ENCODE measurements at places on chromosomes 5 and 9. TPM values are rescaled to one million over a fixed set of nuclear protein-coding genes. Genes with fewer than 3 reads are reported as not detected.

The SLC22A5 gene
- total RNA-seq = 6.4 TPM

The PCDHA10 gene
- total RNA-seq = 11.3 TPM

The LMX1B gene
- 0.14 TPM for total RNA-seq

The TICAM2 gene
- total RNA-seq = 0.63 TPM

The MED22 gene
- 101 TPM for total RNA-seq

The C7 gene
- 153 TPM for total RNA-seq

The FREM1 gene
- 54.4 TPM for total RNA-seq

The SPAG8 gene
- total RNA-seq = 2.9 TPM

The ZNF658 gene
- 5.6 TPM for total RNA-seq

GRCh38 chr5:143046314-143046713 lies 276.1 kb downstream of the ARHGAP26 start:
- H3K36me3 ChIP-seq = no peaks in the 10 kb centered on the region
- no peak for DNase-seq
- H3K27me3 ChIP-seq = no peaks in the 10 kb centered on the region
- H3K27ac ChIP-seq = no peak overlapping the region

GRCh38 chr9:84775056-84775643 lies 105.6 kb downstream of the NTRK2 start:
- H3K4me1 ChIP-seq = no peaks in the 10 kb centered on the region
- H3K27ac ChIP-seq = no peak overlapping the region
- no peak for DNase-seq
- no peak overlapping the region for H3K4me3 ChIP-seq
- no peaks in the 10 kb centered on the region for H3K36me3 ChIP-seq
- no peaks in the 10 kb centered on the region for H3K27me3 ChIP-seq

GRCh38 chr9:122785269-122785668 lies 3.5 kb upstream of the OR5C1 start:
- H3K27ac ChIP-seq = no peak overlapping the region
- no peaks in the 10 kb centered on the region for H3K36me3 ChIP-seq
- H3K4me1 ChIP-seq = no peaks in the 10 kb centered on the region

GRCh38 chr9:133509179-133510083 lies 15.3 kb downstream of the MYMK start:
- no peak overlapping the region for H3K4me3 ChIP-seq
- no peaks in the 10 kb centered on the region for H3K27me3 ChIP-seq
- peak; percentile 63 for DNase-seq
- no peaks in the 10 kb centered on the region for H3K36me3 ChIP-seq
- no peak overlapping the region for H3K27ac ChIP-seq
- H3K4me1 ChIP-seq = peaks cover 8% of the 10 kb centered on the region

GRCh38 chr5:40386289-40386688 lies 293.4 kb upstream of the PTGER4 start:
- H3K4me1 ChIP-seq = no peaks in the 10 kb centered on the region
- no peak overlapping the region for H3K4me3 ChIP-seq
- no peak for DNase-seq
- no peaks in the 10 kb centered on the region for H3K27me3 ChIP-seq
- no peaks in the 10 kb centered on the region for H3K36me3 ChIP-seq

DNA sequence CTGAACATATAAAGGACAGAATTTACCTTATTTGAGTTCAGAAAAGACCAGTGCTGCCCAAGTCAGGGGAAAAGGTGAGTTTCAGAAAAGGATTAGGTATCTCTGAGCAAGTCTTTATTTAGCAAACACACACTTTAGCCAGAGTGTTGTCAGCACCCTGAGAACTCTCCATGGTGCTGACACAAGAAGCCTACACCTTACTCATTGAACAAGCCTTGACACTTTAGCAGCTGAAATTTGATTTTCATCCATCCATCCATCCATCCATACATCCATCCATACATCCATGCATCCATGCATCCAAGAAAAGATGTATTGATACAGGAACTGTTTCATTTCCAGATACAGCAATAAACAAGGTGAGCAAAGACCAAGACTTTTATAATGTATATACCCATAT lies 311.2 kb downstream of the TRIM32 start:
- peak; percentile 75 for DNase-seq
- H3K36me3 ChIP-seq = no peaks in the 10 kb centered on the region
- no peaks in the 10 kb centered on the region for H3K27me3 ChIP-seq
- H3K4me3 ChIP-seq = no peak overlapping the region
- no peak overlapping the region for H3K27ac ChIP-seq

- no peaks in the 10 kb centered on the region for H3K27me3 ChIP-seq
- no peaks in the 10 kb centered on the region for H3K4me1 ChIP-seq
- H3K4me3 ChIP-seq = no peak overlapping the region
- no peak for DNase-seq
- H3K27ac ChIP-seq = no peak overlapping the region
These were observed 93.4 kb upstream of the CCDC112 start for GRCh38 chr5:115389799-115390382.

GRCh38 chr5:73962801-73963425 lies 336.9 kb downstream of the ARHGEF28 start:
- H3K27me3 ChIP-seq = no peaks in the 10 kb centered on the region
- no peak overlapping the region for H3K27ac ChIP-seq
- no peaks in the 10 kb centered on the region for H3K36me3 ChIP-seq
- no peak overlapping the region for H3K4me3 ChIP-seq

- H3K27ac ChIP-seq = no peak overlapping the region
- no peaks in the 10 kb centered on the region for H3K27me3 ChIP-seq
- no peaks in the 10 kb centered on the region for H3K4me1 ChIP-seq
- H3K36me3 ChIP-seq = no peaks in the 10 kb centered on the region
- DNase-seq = no peak
These were observed 29.1 kb upstream of the DUSP1 start for GRCh38 chr5:172800088-172800551.

- peaks cover 5% of the 10 kb centered on the region for H3K4me1 ChIP-seq
- no peaks in the 10 kb centered on the region for H3K36me3 ChIP-seq
- H3K27me3 ChIP-seq = no peaks in the 10 kb centered on the region
- no peak overlapping the region for H3K27ac ChIP-seq
These were observed 68.7 kb upstream of the RNU6ATAC start for GRCh38 chr9:134233022-134233421.

DNA sequence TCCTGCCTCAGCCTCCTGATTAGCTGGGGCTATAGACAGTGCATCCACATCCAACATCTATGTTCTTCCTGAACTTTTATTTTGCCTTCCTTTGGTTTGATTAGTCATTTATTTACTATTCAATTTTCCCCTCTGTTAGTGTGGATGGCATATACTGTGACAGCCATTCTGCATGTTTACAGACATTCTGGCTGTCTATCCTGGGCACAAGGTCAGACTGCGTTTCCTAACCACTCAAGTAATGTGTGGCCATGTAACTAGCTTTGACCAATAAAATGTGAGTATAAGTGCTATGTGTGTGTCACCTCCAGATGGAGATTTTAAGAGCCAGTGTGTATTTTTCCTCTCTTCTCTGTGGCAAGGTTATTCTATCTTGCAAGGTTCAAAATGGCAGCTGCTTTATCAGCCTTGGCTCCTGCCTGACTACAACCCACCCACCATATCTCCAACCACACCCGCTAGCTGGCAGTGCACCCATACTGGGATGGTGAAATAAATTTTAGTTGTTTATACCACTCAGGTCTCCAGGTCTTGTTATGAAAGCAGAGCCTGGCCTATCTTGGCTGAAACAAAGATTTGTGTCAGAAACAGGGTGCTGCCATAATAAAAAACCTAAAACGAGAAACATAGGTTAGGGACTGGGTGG lies 32.2 kb downstream of the PDE6A start:
- H3K4me3 ChIP-seq = no peak overlapping the region
- H3K27me3 ChIP-seq = no peaks in the 10 kb centered on the region
- no peaks in the 10 kb centered on the region for H3K4me1 ChIP-seq
- H3K27ac ChIP-seq = no peak overlapping the region
- no peak for DNase-seq
- no peaks in the 10 kb centered on the region for H3K36me3 ChIP-seq

GRCh38 chr9:127505396-127506116 lies 54.2 kb downstream of the LRSAM1 start:
- H3K36me3 ChIP-seq = peaks cover 6% of the 10 kb centered on the region
- H3K4me1 ChIP-seq = peaks cover 11% of the 10 kb centered on the region
- H3K27me3 ChIP-seq = no peaks in the 10 kb centered on the region
- H3K27ac ChIP-seq = no peak overlapping the region
- peak; percentile 49 for DNase-seq

- H3K27ac ChIP-seq = no peak overlapping the region
- no peaks in the 10 kb centered on the region for H3K4me1 ChIP-seq
- no peaks in the 10 kb centered on the region for H3K27me3 ChIP-seq
- no peaks in the 10 kb centered on the region for H3K36me3 ChIP-seq
- no peak overlapping the region for H3K4me3 ChIP-seq
These were observed 329.9 kb upstream of the ISL1 start for GRCh38 chr5:51053361-51053760.

GRCh38 chr9:131721076-131721475 lies 18.8 kb downstream of the RAPGEF1 start:
- H3K27me3 ChIP-seq = no peaks in the 10 kb centered on the region
- H3K4me1 ChIP-seq = peaks cover 11% of the 10 kb centered on the region
- H3K4me3 ChIP-seq = no peak overlapping the region
- DNase-seq = no peak
- no peaks in the 10 kb centered on the region for H3K36me3 ChIP-seq

DNA sequence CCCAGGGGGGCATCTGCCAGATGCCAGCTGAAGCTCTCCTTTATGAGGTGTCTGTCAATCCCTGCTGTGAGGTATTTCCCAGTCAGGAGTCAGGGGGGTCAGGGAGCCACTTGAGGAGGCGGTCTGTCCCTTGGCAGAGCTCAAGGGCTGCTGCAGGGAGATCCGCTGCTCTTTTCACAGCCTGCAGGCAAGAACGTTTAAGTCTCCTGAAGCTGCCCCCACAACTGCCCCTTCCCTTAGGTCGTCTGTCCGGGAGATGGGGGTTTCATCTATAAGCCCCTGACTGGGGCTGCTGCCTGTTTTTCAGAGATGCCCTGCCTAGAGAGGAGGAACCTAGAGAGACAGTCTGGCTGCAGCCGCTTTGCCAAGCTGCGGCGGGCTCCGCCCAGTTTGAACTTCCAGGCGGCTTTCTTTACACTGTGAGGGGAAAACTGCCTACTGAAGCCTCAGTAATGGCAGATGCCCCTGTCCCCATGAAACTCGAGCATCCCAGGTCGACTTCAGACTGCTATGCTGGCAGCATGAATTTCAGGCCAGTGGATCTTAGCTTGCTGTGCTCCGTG lies 148.3 kb downstream of the RPS23 start:
- no peaks in the 10 kb centered on the region for H3K27me3 ChIP-seq
- H3K36me3 ChIP-seq = no peaks in the 10 kb centered on the region
- H3K4me1 ChIP-seq = no peaks in the 10 kb centered on the region
- H3K4me3 ChIP-seq = no peak overlapping the region

DNA sequence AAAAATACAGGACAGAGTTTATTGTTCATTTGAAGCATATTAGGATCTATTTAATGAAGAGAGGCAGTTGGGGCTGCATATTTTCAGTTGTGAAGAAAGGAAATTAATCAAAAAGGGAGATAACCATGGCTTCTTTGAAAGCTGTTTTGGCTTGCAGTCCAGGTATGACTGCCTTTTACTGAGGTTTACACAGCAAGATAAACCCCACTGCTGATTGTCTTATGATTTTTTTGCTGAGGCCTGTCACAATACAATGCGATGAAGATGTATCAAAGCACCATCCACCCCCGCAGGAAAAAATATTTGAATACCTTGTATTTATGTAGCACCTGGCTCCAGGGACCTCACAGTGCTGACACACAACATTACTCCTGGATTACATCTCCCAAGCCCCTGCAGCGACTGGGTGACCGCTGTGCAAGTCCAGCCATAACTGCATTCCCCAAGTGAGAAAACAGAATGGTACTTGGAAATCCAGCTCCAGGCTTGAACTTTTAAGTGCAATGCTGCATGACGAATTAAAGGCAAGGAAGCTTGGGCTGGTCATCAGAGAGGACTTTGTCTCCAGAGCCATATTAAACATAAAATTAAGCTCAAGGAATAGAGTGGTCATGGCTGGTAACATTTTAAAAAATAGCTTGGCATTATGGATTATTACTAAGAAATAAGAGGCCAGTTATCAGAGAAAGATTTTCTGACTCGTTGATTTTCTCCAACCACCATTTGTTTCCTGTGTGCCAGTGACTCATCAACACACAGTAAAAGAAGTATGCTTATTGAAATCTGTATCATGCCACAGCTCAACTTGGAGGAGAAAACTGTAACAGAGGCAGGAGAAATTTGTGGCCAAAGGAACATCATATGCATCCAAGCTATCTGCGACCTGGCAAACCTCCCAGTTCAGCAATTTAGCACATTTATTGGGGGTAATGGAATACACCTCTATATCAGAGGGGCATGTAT lies 374.2 kb downstream of the MAN2A1 start:
- H3K36me3 ChIP-seq = no peaks in the 10 kb centered on the region
- H3K4me1 ChIP-seq = no peaks in the 10 kb centered on the region
- H3K4me3 ChIP-seq = no peak overlapping the region
- no peak overlapping the region for H3K27ac ChIP-seq
- DNase-seq = no peak
- no peaks in the 10 kb centered on the region for H3K27me3 ChIP-seq

- H3K27ac ChIP-seq = no peak overlapping the region
- no peaks in the 10 kb centered on the region for H3K36me3 ChIP-seq
- peaks cover 7% of the 10 kb centered on the region for H3K27me3 ChIP-seq
- H3K4me1 ChIP-seq = no peaks in the 10 kb centered on the region
- no peak for DNase-seq
- H3K4me3 ChIP-seq = no peak overlapping the region
These were observed 7.0 kb downstream of the TGFBI start for GRCh38 chr5:136035837-136036236.

- H3K36me3 ChIP-seq = no peaks in the 10 kb centered on the region
- H3K4me3 ChIP-seq = peak overlapping the region; percentile 95
- no peaks in the 10 kb centered on the region for H3K4me1 ChIP-seq
- peak; percentile 69 for DNase-seq
- peak overlapping the region; percentile 25 for H3K27ac ChIP-seq
These were observed 666 bp downstream of the SNX30 start for GRCh38 chr9:112751056-112751795.

- no peak overlapping the region for H3K27ac ChIP-seq
- no peak for DNase-seq
- H3K36me3 ChIP-seq = no peaks in the 10 kb centered on the region
- H3K27me3 ChIP-seq = no peaks in the 10 kb centered on the region
- H3K4me3 ChIP-seq = no peak overlapping the region
These were observed 126.0 kb downstream of the STK32A start for GRCh38 chr5:147360816-147361215.

- H3K36me3 ChIP-seq = no peaks in the 10 kb centered on the region
- peaks cover 5% of the 10 kb centered on the region for H3K4me1 ChIP-seq
- H3K27me3 ChIP-seq = no peaks in the 10 kb centered on the region
- H3K27ac ChIP-seq = no peak overlapping the region
- H3K4me3 ChIP-seq = no peak overlapping the region
These were observed 730.6 kb upstream of the ZNF608 start for GRCh38 chr5:125476901-125477585.

GRCh38 chr5:146082798-146083197 lies 22.6 kb downstream of the PLAC8L1 start:
- H3K36me3 ChIP-seq = no peaks in the 10 kb centered on the region
- H3K27ac ChIP-seq = no peak overlapping the region
- no peaks in the 10 kb centered on the region for H3K27me3 ChIP-seq
- H3K4me3 ChIP-seq = no peak overlapping the region

DNA sequence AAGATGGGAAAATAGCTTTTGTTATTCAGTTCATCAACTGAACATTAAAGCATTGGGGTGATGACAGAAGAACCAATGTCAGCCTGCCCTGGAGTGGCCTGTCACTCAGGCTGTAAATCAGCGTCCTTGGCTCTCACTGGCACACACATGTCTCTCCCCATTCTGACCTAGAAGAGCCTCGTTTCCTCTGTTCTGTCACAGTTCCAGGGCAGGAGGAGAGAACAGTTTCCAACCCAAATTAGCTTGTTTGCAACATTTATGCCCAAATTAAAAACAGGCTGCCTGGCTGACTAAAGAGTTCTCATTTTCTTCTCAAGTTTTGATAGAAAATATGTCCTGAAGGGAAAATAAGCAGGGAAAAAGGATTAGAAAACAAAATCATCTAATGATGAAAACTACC lies 520.1 kb downstream of the CHSY3 start:
- no peak overlapping the region for H3K27ac ChIP-seq
- no peaks in the 10 kb centered on the region for H3K4me1 ChIP-seq

All from cardiac muscle cell (in vitro differentiated cells and primary cell).